ENCODE measurements at places on chromosomes 11 and 22.

GRCh38 chr11:8788616-8789015 is 106.0 kb downstream of the RPL27A start:
- H3K4me1 ChIP-seq, result no peaks in the 10 kb centered on the region
- no peaks in the 10 kb centered on the region for H3K27me3 ChIP-seq
- H3K27ac ChIP-seq, result no peak overlapping the region
- H3K36me3 ChIP-seq, result no peaks in the 10 kb centered on the region
- no peak for ATAC-seq

- no peak overlapping the region for H3K4me3 ChIP-seq
- ATAC-seq, result no peak
- H3K36me3 ChIP-seq, result no peaks in the 10 kb centered on the region
- peaks cover 23% of the 10 kb centered on the region for H3K27me3 ChIP-seq
- H3K27ac ChIP-seq, result no peak overlapping the region
Measured at GRCh38 chr22:47781427-47782111, 1019.1 kb downstream of the TBC1D22A start.

DNA sequence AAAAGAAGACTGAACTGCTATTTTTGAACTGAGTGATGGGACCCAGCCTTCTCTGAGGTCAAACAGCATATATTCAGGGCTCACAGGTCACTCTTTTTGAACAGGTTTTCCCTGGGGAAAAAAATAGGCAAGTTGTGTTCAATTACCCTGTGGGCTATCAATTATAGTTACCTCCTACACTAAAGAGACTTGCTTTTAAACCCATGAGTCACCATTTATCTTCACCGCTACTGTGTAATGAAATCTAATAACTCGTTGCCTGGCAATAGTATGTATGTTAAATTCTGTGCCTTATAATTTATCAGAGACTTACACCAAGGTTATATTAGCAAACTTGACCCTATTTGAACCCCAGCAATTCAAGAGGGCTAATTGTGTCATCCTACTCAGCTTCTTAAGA is 98.5 kb downstream of the CYP2R1 start:
- no peaks in the 10 kb centered on the region for H3K4me1 ChIP-seq
- ATAC-seq, result no peak
- H3K27me3 ChIP-seq, result no peaks in the 10 kb centered on the region
- no peak overlapping the region for H3K27ac ChIP-seq

GRCh38 chr11:118212131-118212725 is 12.6 kb downstream of the JAML start:
- peaks cover 18% of the 10 kb centered on the region for H3K36me3 ChIP-seq
- H3K4me3 ChIP-seq, result no peak overlapping the region
- peaks cover 69% of the 10 kb centered on the region for H3K4me1 ChIP-seq
- H3K27ac ChIP-seq, result peak overlapping the region; percentile 95

DNA sequence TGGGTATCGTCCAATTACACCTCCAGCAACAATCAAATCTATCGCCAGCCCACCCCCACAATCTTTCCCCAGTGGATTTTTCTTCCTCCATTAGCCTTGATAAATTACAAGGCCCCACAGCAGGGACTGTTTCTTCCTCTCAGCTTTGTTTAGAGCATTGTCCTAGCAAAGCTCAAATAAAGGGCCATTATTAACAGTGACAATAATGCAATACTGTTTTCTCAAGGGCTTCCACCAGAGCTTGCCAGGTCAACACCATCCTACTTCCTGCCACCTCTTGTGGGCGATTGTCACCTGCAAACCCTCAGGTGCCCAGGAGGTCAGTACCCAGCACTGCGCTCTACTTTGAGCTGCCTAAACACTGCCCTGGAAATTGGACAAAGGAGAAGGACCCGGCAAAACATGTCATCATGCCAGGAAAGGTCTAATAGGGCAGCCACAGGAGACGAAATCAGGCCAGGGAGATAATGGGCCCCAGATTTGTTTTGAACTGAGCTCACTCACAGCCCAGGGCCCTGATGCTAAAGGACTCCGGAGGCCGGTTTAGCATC is 95.2 kb downstream of the ABTB2 start:
- no peak for ATAC-seq
- H3K4me1 ChIP-seq, result peaks cover 19% of the 10 kb centered on the region
- H3K27me3 ChIP-seq, result no peaks in the 10 kb centered on the region
- H3K27ac ChIP-seq, result no peak overlapping the region
- no peak overlapping the region for H3K4me3 ChIP-seq

DNA sequence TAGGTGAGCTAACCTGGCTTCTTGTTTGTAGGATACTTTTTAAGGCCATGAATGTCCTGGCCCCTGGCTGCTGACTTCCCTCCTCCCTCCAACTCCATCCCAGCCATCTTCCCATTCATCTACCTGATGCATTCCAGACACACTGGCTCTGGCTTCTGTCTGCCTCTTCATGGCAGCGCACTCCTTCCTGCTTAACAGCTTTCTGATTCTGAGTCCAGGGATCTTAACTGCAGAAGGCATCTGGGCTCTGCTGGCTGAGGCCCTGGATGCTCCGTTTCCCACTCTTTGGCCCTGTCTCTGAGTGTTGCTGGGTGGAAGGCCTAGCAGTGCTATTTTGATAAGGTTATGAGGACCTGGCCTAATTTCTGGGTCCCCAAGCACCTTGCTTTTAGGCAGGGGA is 1.8 kb upstream of the THY1 start:
- peaks cover 16% of the 10 kb centered on the region for H3K4me1 ChIP-seq
- ATAC-seq, result no peak
- H3K27me3 ChIP-seq, result peaks cover 85% of the 10 kb centered on the region
- H3K36me3 ChIP-seq, result no peaks in the 10 kb centered on the region

- H3K27me3 ChIP-seq, result no peaks in the 10 kb centered on the region
- H3K27ac ChIP-seq, result no peak overlapping the region
- no peak overlapping the region for H3K4me3 ChIP-seq
- peaks cover 8% of the 10 kb centered on the region for H3K4me1 ChIP-seq
- H3K36me3 ChIP-seq, result peaks cover 19% of the 10 kb centered on the region
Measured at GRCh38 chr11:74602637-74603556, 10.5 kb downstream of the POLD3 start.

- ATAC-seq, result no peak
- H3K27me3 ChIP-seq, result peaks cover 25% of the 10 kb centered on the region
Measured at GRCh38 chr11:19818619-19819018, 106.0 kb downstream of the NAV2 start.

DNA sequence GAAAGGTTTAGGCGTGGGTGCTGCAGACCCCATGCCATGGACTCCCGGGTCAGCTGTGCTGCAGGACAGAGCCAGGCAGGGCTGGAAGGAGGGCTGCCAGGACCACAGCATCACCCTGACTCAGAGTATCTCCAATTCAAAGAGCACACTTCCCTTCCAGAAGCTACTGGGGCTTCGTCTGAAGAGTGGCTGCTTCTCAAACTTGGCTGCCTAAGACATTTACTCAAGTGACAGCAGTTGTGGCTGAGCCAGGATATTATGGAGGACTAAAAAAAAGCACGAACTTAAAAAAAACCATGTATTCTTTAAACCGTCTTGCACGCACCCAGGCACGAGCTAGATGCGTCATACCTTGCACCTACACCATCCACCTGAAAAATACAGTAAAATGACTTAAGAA is 13.0 kb upstream of the BID start:
- peaks cover 16% of the 10 kb centered on the region for H3K36me3 ChIP-seq
- H3K4me1 ChIP-seq, result peaks cover 14% of the 10 kb centered on the region
- no peak overlapping the region for H3K4me3 ChIP-seq
- H3K27me3 ChIP-seq, result no peaks in the 10 kb centered on the region

DNA sequence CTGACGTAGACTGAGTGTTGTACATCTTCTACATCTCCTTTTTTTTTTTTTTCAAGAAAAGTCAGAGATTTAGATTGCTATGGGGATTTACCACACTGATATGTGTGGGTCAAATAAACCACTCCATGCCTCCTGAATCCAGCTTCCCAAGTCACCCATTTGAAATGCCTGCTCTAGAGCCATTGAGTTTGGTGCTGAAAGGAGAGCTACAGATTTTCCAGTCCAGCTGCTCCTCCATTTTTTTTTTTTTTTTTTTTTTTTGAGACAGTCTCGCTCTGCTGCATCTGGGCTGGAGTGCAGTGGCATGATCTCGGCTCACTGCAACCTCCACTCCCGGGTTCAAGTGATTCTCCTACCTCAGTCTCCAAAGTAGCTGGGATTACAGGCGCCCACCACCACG is 115.2 kb upstream of the TIMP3 start:
- no peaks in the 10 kb centered on the region for H3K36me3 ChIP-seq
- no peaks in the 10 kb centered on the region for H3K4me1 ChIP-seq
- no peak overlapping the region for H3K4me3 ChIP-seq
- peaks cover 20% of the 10 kb centered on the region for H3K27me3 ChIP-seq

DNA sequence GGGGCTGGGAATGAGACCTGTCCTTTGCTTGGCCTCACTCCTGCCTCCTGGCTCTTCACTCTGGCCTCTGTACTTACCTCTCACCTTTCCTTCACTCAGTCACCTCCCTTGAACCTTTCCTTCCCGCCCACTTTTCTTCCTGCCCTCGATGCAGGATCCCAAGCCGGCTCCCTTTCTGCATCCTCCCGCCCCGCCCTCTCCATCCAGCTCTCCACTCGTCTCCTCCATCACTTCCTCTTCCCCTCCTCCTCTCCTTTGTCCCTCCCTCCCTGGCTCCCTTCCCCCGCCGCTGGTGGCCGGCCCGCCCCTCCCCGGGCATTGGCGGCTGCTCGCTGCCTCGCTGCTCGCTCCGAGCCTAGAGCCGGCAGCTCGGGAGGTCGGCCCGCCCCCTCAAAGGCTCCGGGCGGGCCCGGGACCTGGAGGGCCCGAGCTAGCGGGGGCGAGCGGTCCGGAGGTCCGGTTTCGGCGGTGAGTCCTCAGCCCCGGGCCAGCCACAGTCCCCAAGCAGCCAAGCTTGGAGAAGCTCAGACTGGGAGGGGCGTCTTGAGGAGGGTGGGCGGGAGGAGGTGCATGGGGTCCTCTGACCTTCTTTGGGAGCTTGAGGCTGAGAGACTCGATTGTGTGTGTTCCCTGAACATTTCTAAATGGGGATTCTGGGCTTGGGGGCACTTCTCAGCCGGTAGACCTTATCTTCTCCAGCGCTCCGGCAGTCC is 13.8 kb downstream of the PHLDB1 start:
- H3K27me3 ChIP-seq, result peaks cover 57% of the 10 kb centered on the region
- peaks cover 9% of the 10 kb centered on the region for H3K4me1 ChIP-seq
- H3K36me3 ChIP-seq, result peaks cover 9% of the 10 kb centered on the region

DNA sequence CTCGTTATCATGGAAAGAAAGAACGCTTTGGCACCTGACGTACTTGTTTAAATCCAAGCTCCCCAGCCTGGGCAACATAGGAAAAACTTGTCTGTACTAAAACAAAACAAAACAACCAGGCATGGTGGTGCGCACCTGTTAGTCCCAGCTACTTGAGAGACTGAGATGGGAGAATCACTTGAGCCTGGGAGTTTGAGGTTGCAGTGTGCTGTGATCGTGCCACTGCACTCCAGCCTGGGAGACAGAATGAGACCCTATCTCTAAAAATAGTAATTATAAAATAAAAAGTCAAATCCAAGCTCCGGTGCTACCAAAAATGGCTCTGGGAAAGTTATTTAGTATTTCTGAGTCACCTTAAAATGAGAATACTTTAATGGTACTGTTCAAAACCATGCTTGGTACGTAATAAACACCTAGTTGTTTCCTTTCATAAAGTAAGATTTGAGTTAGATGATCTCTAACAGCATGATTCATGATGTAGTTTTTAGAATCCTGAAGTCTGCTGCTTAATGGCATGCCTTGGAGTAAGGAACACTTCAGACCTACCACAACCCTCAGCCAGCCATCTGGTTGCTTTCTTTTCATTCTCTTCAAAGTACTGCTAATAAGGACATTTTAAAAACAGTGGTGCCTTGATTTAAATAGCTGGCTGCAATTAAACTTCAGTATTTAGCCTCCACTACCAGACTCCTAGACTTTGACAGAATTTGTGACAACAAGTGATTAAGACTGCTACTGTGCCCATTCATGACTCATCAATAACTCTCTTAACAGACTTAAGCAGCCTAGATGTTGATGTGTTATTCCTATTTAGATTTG is 8.4 kb downstream of the PPME1 start:
- no peaks in the 10 kb centered on the region for H3K27me3 ChIP-seq
- H3K36me3 ChIP-seq, result peaks cover 6% of the 10 kb centered on the region
- H3K4me1 ChIP-seq, result peaks cover 2% of the 10 kb centered on the region
- ATAC-seq, result no peak

DNA sequence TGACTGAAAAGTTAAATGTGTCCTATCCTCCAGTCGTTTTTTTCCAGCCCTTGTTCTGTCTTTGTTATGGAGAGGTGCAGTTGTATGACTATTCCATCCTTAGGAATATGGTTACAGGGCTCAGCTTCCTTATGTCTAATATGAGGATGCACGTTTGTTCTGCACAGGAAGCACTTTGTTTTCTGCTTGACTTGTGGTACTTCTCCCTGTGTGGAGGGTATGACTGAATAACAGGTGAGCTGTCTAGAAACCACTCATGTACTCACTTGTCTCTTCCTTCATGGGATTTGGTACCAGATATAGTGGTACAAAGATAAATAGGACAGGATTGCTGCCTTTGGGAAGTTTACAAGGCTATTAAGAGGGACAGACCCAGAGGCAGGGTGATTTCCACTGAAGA is 17.4 kb downstream of the CABIN1 start:
- H3K27ac ChIP-seq, result no peak overlapping the region
- no peak overlapping the region for H3K4me3 ChIP-seq
- ATAC-seq, result no peak

DNA sequence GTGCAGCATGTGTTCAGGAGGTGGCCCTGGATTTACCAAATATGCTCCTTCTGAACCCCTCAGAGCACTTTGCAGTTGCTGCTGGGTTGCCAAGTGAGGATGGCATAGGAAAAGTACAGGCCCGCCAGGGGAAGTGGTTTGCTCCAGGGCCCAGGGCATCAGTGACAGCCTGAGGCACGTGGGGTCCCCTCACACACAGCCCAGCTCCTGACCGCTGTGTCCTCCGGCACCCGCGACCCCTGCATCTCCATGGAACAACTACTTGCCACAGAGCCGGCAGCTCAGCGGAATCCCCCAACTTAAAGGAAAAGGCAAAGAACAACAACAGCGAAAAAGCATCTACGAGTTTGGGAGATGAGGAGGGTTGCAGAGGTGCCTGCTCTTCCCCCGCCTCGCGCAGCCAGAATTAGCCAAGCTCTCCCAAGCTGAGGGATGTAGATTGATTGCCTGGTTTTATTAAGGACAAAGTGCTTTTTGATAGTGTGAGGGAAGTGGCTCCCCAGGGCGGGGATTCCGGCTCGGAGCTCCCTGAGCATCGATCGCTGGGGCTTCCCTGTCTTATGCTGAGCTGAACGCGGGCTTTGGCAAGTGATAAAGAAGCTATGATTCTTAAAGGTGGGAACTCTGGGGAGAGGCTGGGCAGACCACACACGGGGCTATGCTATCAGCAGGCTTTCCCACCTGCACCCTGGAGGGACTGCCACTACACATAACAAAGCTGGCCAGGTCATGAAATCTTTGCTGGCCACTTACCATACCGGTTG is 174.5 kb downstream of the CEP164 start:
- H3K27ac ChIP-seq, result no peak overlapping the region
- no peak overlapping the region for H3K4me3 ChIP-seq
- H3K36me3 ChIP-seq, result no peaks in the 10 kb centered on the region
- ATAC-seq, result no peak
- no peaks in the 10 kb centered on the region for H3K4me1 ChIP-seq

DNA sequence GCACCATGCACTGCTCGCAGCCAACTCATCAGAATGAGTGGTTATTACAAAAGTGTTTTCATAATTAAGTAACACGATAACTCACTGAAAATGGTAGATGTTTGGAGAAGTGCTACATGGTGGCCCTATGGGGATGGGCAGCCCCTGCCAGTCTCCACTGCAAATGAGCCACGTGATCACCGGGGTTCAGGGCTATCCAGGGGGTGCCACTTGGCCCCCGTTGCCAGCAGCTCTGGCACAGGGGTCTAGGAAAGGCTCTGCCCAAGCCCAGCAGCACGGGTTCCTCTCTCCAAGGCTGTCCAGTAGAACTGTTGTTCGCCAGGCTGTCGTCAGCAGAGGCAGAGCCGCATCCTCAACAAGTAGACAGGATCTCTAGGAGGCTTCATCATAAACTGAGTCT is 382.1 kb upstream of the B3GAT1 start:
- no peaks in the 10 kb centered on the region for H3K4me1 ChIP-seq
- no peak for ATAC-seq
- no peak overlapping the region for H3K4me3 ChIP-seq
- H3K36me3 ChIP-seq, result no peaks in the 10 kb centered on the region

Data from stimulated activated memory B cell treated with anti-CD40 and anti-IgM and Interleukin-4, amounts not matched to agents 10 μg/mL and 1 μg/mL and 100 μg/mL, for 72 hours (primary cell).